T follicular helper cell (primary cell): ENCODE measurements at places on chromosomes 11 and 22.

DNA sequence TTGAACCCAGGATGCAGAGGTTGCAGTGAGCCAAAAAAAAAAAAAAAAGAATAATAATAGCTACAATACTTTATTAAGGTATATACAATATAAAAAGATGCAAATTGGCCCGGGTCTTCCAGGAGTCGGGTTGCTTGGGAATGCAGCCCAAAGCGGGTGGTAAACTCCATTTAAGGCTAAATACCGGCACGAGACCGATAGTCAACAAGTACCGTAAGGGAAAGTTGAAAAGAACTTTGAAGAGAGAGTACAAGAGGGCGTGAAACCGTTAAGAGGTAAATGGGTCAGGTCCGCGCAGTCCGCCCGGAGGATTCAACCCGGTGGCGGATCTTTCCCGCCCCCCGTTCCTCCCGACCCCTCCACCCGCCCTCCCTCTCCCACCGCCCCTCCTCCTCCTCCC lies 143.3 kb downstream of the DLG2 start:
- no peak for DNase-seq

- no peak for DNase-seq
Measured at GRCh38 chr11:12042215-12042676, 33.8 kb upstream of the DKK3 start.

- DNase-seq, result no peak
Measured at GRCh38 chr11:86575208-86575855, 97.1 kb downstream of the ME3 start.

- no peak for DNase-seq
Measured at GRCh38 chr11:85595285-85595884, 31.8 kb downstream of the DLG2 start.

DNA sequence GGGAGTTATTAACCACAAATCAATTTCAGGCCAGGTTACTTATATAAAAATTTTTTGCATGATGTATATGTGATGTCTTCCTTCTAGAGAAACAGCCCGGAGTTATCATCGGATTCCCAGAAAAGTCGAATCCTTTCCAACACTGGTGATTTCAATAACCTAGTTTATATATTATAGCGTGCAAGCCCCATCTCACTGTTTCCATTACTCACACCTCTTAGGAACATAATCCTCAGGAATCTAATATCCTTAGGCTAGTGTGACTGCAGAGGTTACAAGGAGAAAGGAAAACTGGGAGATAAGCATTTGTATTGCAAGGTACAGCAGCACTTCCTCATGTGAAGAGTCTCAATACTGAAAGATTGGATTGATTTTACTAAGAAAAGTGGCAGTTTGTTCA lies 20.3 kb downstream of the ARHGAP20 start:
- no peak for DNase-seq

DNA sequence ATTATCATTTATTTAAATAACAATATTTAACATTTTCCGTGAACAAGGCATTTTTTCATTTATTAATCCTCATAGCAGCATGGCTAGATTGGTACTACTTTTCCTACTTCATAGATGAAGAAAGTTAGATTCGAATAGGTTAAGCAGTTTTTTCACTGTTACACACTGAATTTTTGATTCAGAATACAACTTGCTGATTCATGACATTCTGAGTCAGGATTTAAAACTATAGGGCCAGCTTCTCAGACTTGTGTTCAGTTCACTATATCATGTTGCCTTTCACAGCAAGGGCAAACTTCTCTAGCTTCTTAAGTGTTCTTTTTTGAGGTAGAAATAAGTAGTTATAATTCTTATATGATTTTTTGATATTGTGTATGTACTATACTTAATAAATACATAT lies 31.5 kb downstream of the CYP2R1 start:
- DNase-seq, result no peak

DNA sequence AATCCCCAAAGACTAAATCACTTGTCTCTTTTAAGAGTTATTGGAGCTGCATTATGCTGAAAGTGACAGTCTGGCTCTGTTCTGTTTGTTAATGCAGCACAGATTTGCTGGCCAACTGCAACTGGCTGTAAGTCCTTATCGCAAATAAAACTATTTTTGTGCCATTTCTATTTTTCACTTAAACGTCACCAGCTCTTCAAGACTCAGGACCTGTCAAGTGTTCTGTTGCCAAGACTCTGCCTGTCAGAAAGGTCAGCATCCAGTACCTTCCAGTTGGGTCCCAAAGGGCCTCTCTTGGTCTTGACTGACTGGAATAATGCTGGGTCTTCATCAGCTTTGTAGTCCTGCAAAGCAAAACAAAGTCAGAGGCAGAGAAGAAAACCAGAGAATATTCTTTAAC lies 45.6 kb downstream of the PITPNB start:
- no peak for DNase-seq

DNA sequence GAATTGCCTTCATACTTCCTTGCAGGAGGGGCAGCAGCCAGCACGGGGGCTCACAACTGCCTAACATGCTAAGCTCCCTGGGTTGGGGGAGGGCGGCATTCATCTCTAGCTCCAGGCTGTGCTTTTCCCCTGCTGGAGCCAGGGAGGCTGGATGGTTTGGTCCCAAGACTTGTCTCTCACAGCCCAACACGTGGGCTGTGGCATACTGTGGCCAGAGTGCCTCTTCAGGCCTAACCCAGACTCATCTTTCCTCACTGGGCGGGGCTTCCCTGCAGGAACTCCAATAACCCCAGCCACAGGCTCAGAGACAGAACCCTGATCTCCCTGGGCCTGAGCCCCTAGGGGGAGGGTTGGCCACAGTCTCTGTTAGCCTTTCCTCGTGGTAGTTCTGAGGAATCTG lies 121.9 kb upstream of the PLET1 start:
- no peak for DNase-seq

DNA sequence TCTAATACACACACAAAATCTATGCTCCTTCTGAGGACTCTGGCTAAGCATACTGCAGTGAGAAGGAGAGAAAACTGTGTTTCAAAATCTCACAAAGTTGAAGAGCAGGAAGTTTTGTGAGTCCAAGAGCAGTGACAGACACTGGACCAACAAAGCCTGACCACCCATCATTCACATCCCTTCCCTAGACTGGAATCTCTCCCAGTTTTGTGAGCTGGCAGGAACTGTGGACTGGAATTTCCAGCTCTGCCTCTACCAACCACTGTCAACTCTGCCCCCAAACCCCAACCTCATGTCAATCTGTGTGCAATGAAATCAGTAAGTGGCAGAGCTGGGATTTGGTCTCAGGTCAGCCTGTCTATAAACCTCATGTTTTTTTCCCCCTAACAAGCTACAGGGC lies 112.6 kb downstream of the ARL14EP start:
- no peak for DNase-seq

GRCh38 chr11:130785380-130786116 lies 130.7 kb downstream of the SNX19 start:
- DNase-seq, result no peak

DNA sequence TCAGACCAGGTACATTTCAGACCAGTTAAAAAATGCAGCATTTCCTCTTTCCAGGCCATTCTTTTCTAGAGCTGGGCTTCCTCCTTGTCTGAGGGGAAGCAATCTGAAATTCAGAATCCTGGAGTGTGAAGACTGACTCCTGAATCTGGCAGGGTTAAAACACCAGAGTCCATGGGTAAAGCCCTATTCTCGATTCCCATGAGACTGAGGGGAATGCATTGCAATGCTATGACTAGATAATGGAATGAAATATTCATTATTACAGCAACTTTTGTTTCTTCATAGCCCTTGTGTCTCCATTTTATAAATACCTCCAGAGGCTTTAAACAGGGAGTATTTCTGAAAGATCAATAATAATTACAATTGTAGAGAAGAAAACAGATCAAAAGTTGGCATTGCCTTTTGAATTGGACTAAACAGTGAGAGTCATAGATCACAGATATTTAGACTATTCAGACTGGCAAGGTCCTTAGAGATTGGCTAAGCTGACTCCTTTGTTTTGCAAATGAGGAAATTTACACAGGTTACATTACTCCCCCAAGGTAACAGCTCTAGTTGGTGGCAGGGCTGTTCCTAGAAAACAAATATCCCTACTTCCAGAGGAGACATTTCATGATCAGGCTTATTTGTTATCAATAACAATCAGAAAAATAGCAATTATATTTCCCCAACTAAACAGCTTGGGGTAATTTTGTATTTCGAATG lies 632.6 kb upstream of the KIRREL3 start:
- no peak for DNase-seq

GRCh38 chr22:44424867-44425693 lies 73.0 kb downstream of the RTL6 start:
- no peak for DNase-seq

GRCh38 chr11:90243534-90243933 lies 20.7 kb upstream of the CHORDC1 start:
- no peak for DNase-seq

- no peak for DNase-seq
Measured at GRCh38 chr22:27111796-27112672, 454.6 kb downstream of the MIAT start.

DNA sequence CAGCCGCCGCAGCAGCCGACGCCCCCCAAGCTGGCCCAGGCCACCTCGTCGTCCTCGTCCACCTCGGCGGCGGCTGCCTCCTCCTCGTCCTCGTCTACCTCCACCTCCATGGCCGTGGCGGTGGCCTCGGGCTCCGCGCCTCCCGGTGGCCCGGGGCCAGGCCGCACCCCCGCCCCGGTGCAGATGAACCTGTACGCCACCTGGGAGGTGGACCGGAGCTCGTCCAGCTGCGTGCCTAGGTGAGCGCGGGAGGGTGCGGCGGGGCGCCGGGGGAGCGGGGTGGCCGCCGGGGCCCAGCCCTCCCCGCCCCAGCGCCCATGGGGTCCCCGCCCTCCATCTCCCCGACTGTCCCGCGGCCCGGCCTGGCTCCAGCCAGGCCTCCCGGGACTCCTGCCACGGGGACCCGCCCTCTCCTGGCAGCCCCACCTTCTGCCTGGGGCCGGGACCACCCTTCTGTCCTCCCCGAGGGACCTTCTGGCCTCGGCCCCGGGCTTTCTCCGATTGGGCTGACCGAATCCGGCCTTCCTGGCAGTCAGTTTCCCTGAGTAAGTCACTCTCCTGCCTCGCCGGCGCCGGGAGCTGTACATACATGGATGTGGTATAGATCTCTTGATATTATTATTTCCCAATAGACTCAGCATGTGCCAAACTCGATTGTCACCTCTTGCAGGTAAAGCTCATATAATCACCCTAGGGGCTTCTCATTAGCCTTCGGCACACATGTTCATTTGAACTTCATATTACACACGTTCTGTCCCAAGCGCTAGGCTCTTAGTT lies 720 bp downstream of the PACS1 start:
- no peak for DNase-seq

- no peak for DNase-seq
Measured at GRCh38 chr11:118884875-118885274, 1.2 kb downstream of the CXCR5 start.

DNA sequence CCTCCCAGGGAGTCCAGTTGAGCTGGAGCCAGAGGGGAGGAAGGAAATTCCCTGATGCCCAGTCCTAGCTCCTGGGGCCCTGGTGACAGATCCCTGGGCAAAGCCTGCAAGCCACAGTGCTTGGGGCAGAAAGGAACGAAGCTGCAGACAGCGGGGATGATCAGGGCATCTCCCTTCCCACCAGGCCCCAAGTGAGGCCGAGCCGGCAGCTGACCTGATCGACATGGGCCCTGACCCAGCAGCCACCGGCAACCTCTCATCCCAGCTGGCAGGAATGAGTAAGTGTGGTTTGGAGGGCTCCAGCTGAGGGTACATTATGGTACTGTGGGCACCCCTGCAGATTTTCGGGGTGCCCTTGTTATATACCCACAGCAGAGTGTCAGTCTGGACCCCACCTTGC lies 33.5 kb downstream of the TOM1 start:
- no peak for DNase-seq

DNA sequence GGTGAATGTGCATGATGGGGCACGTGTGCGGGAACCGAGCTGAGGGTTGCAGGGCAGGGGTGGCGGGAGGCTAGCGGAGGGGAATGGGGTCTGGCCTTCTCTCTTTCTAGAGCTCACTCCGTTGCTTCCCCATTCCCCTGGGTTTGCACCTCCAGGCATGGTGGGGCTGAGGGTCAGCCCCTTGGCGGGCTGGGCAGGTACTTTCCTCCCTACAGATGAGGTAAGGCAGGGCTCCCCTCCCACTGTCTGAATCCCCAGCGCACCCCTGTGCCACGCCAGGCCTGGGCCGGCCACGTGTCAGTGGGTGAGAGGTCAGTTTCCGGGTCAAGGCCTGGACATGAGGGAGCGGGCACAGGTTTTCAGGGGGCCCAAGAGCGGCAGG lies 8.9 kb downstream of the SUSD2 start:
- no peak for DNase-seq

DNA sequence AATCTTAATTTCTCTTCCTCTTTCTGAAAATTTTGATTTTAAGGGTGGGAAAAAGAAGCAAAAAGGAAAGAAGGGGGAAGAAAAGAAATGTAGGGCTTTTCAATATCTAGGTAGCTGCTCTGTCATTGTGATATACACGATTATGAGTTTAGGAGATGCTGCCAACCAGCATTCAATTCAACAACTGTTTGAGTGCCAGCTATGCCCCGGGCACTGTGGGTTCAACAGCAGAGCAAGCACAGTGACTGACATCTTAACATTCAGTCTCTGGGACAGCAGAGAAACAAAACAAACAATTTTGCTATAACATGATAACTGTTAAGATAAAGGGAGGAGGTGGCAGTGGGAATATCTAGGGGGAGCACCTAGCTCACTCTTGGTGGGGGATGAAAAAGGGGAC lies 91.6 kb downstream of the DBX1 start:
- DNase-seq, result no peak

DNA sequence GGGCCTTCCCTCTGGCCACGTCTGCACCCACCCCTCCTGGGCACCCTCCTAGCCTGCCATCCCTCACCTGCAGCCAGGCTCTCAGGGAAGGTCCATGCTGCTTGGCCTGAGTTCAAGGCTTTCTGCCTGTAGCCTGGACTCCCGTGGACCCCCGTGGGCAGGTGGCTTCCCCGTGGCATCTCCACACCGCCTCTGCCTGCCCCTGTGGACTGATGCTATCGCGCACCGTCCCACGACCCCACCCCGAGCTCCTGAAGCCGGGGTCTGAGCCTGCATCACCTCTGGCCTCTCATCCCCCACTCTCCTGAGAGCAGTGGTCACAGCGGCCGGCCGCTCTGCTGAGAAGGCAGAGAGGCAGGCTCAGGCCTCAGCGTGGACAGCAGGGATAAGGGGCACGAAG lies 4.5 kb downstream of the IFITM5 start:
- no peak for DNase-seq

GRCh38 chr22:45088576-45088975 lies 75.1 kb upstream of the NUP50 start:
- DNase-seq, result no peak

- DNase-seq, result no peak
Measured at GRCh38 chr11:72955466-72955865, 141.3 kb downstream of the ATG16L2 start.

DNA sequence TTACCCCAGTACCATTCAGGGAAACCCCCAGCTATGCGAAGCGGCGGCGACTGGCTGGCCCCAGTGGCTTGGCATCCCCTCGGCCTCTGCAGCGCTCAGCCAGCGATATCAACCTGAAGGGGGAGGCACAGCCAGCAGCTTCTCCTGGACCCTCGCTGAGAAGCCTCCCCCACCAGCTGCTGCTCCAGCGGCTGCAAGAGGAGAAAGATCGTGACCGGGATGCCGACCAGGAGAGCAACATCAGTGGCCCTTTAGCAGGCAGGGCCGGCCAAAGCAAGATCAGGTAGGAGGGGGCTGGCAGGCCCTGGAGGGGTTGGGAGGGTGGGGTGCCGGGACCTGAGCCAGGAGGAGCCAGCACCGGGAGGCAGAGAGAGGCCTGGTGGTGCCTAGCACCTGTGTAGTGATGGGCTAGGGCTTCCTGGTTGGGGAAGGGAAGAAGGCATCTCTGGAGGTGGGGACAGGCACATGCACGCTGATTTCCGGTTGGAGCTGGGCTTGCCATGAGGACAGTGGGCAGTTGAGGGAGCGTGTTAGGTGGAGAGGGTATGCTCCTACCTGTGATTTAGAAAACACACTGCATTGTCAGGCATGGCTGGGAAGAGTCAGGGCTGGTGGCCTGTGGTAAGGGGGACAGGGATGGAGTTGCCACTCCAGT lies 22.3 kb downstream of the SHANK3 start:
- no peak for DNase-seq
